Posterior vena cava (tissue), 2 donors: ENCODE measurements at places on chromosomes 4 and X. TPM values are rescaled to one million over a fixed set of nuclear protein-coding genes. Genes with fewer than 3 reads are reported as not detected.

DNA sequence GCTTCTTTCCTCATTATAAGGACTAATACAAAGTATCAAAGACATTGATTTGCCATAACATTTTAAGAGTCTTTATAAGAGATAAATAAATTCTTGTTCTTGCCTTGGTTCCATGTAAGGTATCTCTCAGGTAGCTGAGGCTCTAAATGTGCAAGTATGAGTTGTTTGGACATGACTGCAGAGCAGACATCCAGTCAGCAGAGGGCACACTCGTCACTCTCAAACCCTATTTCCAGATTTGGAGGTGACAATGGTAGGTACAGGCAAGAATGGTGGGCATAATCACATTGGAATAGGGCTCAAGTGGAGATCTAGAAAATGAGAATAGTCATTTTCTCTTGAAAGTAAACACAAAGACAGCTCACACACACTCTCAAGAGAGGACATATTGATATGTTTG, 133.3 kb upstream of the ZIC3 start:
- no peak for DNase-seq

DNA sequence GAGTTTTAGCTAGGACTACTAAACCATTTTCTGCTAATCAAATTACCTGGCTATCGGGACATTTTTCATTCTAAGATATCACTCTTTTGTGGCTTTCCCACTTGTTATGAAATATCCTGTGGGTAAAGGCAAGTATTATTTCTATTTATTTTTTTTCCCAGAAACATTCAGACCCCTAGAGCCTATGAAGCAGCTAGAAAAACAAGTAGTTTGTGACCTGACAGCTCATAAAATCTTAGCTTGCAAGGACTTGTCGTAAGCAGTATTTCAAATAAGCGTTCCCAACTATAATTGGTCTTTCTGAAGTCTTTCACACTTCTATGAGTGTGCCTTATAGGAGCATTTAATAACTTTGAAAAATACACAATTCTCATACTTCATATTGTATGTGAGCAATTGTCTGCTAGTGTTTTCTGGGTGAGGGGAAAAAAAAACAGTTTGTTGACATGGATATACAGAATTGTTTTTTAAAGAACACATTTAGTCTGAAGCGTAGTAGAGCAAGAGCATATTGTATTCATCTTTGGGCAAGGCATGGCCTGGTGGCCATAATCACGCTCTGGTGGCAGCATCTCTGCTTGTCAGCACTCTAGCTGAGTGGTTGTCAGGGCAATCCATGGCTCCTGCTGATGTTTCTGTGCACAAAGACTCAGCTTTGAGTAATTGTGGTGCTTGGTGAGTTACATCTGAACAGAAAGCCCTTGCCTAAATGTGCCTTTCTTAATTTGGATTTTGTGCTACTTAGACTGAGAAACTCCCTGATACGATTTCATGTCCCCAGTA, 2.6 kb downstream of the MCUB start:
- DNase-seq, result no peak

PARM1 gene
- total RNA-seq, result 113 TPM

RASGEF1B gene
- 7.5 TPM for total RNA-seq

ABLIM2 gene
- total RNA-seq, result 11.7 TPM

TKTL2 gene
- total RNA-seq, result not detected
